ENCODE measurements at places on chromosomes 12 and 14.
A peak's percentile ranks its signal among the peaks of the same experiment; 100 is the strongest.

DNA sequence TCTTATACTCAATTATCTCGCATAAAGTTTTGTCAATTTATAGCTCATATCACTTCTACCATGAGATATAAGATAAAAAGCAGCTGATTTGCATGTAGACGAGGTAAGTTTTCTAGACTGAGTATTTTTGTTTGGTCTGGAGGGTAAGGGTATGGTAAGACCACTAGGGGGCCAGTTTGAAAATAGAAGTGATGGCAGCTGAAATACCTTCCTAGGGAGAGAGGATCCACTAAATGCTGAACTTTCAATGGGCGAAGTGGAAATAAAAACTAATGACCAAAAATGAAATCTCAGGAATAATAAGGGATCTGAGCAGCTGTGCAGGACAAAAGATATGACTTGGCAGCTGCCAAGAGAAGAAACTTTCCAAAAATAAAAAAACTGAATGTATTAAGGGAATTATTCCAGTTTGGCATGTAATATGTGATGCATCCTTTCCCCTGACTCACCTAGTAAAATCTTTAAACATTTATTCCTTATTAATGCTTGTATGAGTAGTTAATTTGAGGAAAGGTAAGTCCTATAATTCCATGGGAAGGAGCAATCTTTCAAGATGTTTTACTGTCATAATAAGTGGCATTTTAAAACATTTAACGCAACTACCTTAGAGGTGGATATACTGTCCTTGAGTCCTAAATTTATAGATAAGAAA lies 754.5 kb downstream of the C12orf50 start:
- no peak for DNase-seq

GRCh38 chr12:67498991-67499390 lies 149.6 kb upstream of the DYRK2 start:
- no peak for DNase-seq

GRCh38 chr12:46373301-46374296 lies 1.0 kb upstream of the SLC38A2 start:
- peak; percentile 34 for DNase-seq

- no peak for DNase-seq
Measured at GRCh38 chr14:105087308-105087962, 22.2 kb upstream of the GPR132 start.

- DNase-seq = no peak
Measured at GRCh38 chr12:1792406-1792805, 28.0 kb upstream of the LRTM2 start.

DNA sequence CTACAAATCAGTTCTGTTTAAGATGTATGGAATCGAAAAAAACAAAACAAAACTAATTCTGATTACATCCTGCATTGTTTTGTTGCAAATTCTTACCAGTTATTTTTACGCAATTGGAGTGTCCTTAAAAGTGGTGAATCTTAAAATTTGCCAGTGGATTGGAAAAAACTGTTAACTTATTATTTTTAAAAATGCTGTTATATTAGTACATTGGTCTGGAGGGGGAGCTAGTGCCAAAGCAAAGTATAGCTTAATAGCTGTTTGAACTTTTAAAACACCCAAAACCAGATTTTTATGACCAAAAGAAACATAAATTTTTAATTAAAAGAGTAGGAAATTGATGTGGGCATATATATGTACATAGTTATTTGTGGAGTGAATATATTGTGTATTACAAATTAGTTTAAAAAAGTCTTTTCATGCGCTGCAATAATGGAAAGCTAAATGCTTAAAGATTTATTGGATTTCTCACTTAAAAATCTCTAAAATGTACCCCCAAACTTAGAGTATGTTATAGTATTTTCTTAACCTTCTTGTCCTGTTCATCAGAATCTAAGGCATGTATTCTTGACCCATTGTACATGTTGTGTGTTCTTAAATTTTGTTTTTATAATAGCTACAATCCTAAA lies 2.5 kb downstream of the FUT8 start:
- no peak for DNase-seq

- DNase-seq = no peak
Measured at GRCh38 chr12:64681200-64682052, 71.1 kb downstream of the RASSF3 start.

DNA sequence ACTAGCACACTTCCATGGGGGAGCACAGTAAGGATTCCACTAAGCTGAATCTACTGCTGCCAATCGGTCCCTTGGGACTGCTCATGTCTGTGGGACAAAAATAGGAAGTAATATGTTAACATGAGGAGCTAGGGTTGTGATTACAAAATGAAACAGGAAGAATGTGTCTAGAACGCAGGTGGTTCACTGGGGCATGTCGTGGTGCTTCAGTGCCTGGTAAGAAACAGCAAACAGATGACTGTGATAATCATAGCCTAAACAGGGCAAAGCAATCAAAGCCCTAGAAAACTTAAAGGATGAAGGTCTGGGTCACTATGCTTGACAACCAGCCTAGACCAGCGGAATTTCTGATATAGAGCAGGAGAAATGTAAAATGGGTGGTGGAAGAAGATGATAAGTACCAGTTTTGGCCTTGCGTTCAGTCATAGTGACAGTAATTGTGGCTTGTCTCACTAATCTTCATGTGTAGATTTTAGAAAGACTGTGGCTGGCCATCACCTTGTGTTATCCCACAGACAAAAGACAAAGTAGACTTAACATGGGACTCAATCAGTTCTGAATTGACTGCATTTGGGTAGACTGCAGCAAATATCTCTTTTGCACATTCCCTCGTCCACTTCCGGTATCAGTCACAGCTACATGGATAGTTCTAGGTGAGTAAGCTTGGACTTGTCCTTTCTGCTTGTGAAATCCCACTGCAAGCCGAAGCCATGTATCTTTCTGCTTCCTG lies 51.4 kb downstream of the WASHC3 start:
- DNase-seq = no peak

- no peak for DNase-seq
Measured at GRCh38 chr12:14540801-14541462, 26.8 kb downstream of the PLBD1 start.

DNA sequence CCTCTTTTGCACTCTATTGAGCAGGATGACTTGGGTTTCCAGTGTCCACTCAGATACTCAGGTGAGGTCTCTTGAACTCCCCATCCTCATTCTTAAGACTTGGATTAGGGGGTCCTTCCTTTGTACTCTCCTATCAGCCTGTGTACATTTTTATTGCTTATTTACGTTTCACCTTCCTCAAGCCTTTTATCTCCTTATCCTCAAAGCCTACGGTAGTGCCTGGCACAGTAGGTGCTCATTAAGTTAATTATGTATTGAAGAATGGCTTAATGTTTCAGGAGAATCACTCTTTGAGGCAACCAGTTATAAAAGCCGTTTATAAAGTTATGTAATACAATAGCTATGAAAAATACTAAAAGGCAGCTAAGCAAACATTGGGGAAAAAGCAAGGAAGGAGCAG lies 315.7 kb downstream of the NPAS3 start:
- no peak for DNase-seq

DNA sequence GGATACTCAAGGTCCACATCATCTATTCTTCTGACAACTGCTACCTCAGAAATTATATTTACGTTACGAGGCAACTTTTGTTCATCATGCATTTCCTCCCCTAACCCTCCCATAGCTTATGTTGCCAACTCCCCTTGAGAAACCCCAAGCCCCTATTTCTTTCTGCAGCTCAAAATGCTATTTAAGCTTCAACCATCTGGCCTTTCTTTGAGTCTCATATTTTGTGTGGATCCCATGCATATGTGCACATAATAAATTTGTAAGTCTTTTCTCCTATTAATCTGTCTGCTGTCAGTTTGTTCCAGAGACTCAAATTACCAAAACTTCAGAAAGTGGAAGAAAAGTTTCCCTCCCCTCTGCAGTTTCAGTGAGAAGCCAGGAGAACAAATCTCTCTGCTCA lies 444.1 kb downstream of the TRHDE start:
- no peak for DNase-seq

- no peak for DNase-seq
Measured at GRCh38 chr12:52181746-52182145, 10.1 kb downstream of the KRT80 start.

DNA sequence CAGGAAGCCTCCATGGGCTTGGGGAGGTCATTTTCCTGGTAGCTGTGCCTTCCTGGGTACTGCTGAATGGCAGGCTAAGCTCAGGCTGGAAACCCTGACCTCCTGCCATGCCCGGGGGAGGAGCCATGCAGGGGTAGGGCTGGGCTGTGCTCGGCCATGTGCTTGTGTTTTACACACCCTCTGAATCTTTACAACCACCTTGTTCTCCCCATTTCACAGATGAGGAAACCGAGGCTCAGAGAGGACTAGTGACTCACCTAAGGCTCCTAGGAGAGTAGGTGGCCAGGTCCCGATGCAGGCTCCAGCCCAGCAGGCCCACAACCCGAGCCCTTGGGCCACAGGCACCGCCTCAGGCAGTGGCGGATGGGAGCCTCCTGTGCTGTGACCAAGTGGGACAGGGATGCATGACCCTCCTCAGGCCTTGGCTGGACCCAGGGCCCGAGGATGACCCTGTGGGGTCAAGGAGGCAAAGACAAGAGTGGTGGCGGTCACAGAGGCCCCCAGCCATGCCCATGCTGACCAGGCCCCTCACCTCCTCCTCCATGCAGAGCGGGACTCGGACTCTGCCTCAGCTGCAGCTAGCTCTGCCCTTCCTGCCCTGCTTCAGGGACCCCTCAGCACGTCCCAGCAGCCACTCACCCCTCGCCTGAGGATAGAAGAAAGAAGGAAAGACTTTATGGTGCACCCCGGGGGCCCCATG lies 136.1 kb downstream of the CALM1 start:
- no peak for DNase-seq

DNA sequence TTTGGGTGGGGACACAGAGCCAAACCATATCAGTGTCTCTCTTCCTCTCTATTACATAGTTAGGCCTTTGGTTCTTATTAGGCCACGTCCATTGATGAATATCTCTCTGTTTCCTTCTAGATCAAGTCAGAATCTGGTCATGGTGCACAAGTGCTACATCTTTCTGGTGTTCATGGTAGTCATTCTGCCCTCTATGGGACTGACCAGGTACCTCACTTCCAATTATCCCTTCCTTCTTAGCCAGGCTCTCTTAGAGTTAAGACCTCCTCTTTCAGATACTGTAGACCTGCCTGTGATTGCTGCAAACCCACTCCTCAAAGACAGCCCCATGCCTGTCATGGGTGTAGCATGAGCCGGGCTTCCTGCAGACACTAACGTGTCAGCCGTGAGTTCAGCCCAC lies 25.2 kb downstream of the NGB start:
- no peak for DNase-seq

- no peak for DNase-seq
Measured at GRCh38 chr14:92726135-92726932, 22.1 kb downstream of the LGMN start.

GRCh38 chr12:131210506-131211339 lies 257.0 kb downstream of the ADGRD1 start:
- no peak for DNase-seq

GRCh38 chr12:126191031-126191891 lies 1126.0 kb downstream of the AACS start:
- DNase-seq = no peak

DNA sequence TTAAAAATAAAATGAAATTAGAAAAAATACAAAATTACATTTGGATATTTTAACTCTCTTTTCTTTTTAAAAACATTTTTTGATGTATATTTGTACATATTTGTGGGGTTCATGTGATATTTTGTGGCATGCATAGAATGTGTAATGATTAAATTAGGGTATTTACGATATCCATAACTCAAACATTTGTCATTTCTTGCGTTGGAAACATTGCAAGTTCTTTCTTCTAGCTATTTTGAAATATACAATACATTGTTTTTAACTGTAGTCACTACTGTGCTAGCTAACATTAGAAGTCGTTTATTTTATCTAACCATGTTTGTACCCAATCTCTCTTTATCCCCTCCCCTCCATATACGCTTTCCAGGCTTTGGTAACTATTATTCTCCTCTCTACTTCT lies 13.9 kb upstream of the EIF2S3B start:
- DNase-seq = no peak

- DNase-seq = no peak
Measured at GRCh38 chr14:22320362-22320750, 268.7 kb downstream of the DAD1 start.

GRCh38 chr12:89251342-89252271 lies 100.7 kb downstream of the DUSP6 start:
- DNase-seq = no peak

GRCh38 chr12:3342051-3342450 lies 149.0 kb upstream of the PRMT8 start:
- no peak for DNase-seq

DNA sequence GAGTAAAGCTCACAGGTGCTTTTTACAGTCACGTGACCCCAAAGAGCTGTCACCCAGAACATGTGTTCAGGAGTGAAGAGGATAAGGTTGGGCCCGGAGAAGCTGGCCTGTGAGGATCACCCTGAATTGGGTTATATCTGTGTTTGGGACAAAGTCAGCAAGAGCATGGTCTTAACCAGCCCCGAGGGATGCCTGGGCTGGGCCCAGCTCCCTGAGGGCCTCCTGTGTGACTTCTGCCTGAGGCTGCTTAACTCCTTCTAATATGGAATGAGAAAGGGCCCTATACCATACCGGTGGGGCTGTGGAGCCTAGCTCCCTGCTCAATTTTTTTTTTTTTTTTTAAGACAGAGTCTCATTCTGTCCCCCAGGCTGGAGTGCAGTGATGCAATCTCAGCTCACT lies 2.5 kb downstream of the CDCA4 start:
- no peak for DNase-seq

DNA sequence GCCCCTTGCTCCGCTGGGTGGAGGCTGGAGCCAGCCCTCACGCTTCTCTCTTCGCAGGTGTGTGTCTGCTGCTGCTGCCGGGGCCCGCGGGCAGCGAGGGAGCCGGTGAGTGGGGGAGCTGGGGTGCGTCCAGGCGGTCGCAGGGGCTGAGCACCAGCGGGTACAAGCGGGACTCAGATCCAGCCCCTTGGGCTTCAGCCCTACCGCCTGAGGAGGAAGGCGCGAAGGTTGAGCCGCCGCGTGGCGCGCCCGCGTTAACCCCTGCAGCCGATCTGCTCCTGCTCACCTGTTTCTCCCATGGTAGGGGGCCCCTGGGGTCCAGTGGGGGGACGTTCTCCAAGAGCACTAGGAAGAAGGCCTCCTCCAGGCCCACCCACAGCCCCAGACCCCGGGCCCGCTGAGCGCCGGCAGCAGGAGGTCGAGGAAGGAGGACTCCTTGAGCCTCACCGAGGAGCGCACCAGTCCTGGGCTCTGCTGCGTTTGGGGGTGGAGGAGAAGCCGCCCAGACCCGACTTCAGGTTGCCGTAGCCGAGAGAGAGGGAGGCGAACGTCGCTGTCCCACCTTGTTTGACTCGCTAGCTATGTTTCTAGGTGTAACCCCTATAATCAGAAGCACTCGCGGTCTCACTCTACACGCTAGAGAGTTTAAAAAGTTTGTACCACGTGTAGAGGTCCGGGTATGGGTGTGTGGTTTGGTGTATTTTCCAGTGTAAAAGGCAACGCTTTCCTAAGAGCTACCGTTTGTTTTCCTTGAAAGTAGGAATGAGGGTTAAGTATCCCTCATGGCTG lies 834 bp downstream of the COCH start:
- DNase-seq = no peak

DNA sequence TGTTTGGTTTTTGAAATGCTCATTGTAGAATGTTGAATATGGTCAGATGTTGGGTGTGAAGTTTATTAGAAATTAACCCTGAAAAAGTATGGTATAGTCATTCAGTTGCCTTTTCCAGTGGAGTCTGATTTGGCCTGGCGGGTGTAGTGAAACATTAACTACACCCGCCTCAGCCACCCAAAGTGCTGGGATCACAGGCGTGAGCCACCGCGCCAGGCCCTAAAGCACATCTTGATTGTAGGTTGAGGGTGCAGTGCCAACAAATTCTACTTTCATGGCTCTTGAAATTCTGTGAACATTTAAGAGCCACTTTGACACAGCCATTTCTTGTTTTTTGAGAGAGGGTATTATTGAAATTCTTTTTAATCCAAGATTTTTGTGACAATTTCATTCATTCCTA lies 624.9 kb downstream of the DIO2 start:
- DNase-seq = no peak

Data from stimulated activated CD4-positive, alpha-beta T cell treated with anti-CD3 and anti-CD28 coated beads, Interleukin-4, amount 100 ng/mL, for 48 hours (primary cell).